Mesothelial cell of epicardium (in vitro differentiated cells): ENCODE measurements at places on chromosomes 1 and 21. TPM values are rescaled to one million over a fixed set of nuclear protein-coding genes. Genes with fewer than 3 reads are reported as not detected.

GPX7 gene
- total RNA-seq: 57.7 to 62.6 TPM (median 61.8 TPM) in 3 replicates

DNA sequence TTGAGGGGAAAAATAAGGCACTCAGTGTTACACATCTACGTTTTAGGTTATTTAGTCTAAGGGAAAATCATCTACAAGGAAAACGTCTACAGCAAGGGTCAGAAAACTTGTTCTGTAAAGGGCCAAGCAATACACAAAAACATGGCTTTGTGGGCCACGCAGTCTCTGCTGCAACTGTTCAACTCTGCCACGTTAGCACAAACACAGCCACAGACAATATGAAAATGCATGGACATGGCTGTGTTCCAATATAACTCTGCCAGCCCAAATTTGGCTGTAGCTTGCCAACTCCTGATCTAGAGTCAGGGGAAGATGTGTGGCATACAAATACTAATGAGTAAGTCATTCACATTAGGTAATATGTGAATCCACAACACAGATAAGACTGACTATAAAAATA lies 40.7 kb downstream of the COA6 start:
- H3K4me1 ChIP-seq: peaks cover 2% of the 10 kb centered on the region
- no peaks in the 10 kb centered on the region for H3K27me3 ChIP-seq
- DNase-seq: no peak
- H3K36me3 ChIP-seq: peaks cover 21% of the 10 kb centered on the region
- H3K27ac ChIP-seq: no peak overlapping the region

DNA sequence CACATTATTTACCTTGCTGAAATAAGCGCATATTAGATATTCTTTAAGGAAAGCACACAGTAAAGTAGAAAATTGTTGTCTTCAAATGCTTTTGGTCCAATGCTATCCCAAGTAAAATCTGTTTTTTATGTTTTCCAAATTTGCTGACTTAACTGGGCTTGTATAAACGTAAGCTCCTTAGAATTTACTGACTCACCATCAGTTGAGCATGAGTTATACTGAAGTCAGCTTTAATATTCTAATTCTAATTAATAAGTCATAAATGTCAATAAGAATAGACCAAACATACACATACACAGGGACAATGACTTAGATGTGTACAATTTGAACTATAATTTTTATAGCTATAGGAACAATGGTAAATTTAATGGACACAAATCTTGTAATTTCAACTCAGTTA lies 319.2 kb downstream of the TPR start:
- no peaks in the 10 kb centered on the region for H3K27me3 ChIP-seq
- H3K4me3 ChIP-seq: no peak overlapping the region
- H3K27ac ChIP-seq: no peak overlapping the region
- H3K4me1 ChIP-seq: no peaks in the 10 kb centered on the region
- peaks cover 8% of the 10 kb centered on the region for H3K36me3 ChIP-seq

- peak overlapping the region; percentile 39 for H3K4me3 ChIP-seq
- no peaks in the 10 kb centered on the region for H3K36me3 ChIP-seq
- peaks cover 39% of the 10 kb centered on the region for H3K4me1 ChIP-seq
- peak; percentile 47 for DNase-seq
Measured at GRCh38 chr1:47986761-47987200, 10.4 kb downstream of the TRABD2B start.

TNN gene
- total RNA-seq: 2.0 to 2.2 TPM (median 2.0 TPM) in 3 replicates

GRCh38 chr1:165351863-165352441 lies 4.6 kb downstream of the LMX1A start:
- peaks cover 98% of the 10 kb centered on the region for H3K27me3 ChIP-seq
- DNase-seq: no peak
- no peak overlapping the region for H3K27ac ChIP-seq

DNA sequence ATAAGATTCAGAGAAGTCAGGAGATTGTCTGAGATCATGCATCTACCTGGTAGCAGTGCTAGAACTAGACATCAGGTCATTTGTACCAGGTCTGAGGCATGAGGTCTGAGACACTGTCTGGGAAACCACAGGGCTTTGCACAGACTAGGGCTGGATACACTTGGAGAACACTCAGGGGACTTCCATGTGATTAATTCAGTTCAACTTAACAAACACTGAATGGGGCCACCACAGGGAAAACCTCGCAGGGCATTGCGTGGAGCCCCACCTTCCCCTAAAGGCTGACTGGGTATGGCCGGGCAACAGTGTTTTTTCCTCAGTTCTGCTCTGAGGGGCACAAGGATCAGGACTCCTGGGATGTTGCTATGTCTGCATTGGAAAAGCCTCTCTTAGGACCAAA lies 86.5 kb upstream of the WARS2 start:
- H3K4me3 ChIP-seq: no peak overlapping the region
- no peak for DNase-seq
- no peaks in the 10 kb centered on the region for H3K27me3 ChIP-seq
- no peaks in the 10 kb centered on the region for H3K36me3 ChIP-seq
- peaks cover 15% of the 10 kb centered on the region for H3K4me1 ChIP-seq

- H3K27me3 ChIP-seq: no peaks in the 10 kb centered on the region
- peaks cover 12% of the 10 kb centered on the region for H3K4me1 ChIP-seq
- H3K4me3 ChIP-seq: no peak overlapping the region
- H3K36me3 ChIP-seq: no peaks in the 10 kb centered on the region
- no peak for DNase-seq
Measured at GRCh38 chr1:184326278-184326677, 60.6 kb upstream of the C1orf21 start.

DNA sequence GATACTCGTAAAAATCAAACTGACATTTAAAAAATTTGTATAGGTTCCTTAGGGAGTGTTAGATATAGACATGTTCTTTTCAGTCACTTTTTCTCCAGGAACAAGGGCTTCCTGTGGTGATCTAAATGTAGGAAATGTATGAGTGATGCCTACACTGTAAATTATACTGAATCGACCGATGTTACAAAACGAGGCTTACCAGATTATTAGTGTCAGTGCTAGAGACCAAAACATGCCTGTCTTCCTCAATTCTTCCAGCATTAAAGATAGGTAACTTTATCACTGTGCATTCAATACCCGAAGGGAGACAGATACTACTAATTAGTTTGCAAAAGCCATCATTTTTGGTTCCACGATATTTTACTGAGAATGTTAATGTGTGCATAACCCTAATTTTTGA lies 86.1 kb downstream of the BRINP3 start:
- DNase-seq: no peak
- no peaks in the 10 kb centered on the region for H3K36me3 ChIP-seq
- H3K4me3 ChIP-seq: no peak overlapping the region
- H3K4me1 ChIP-seq: no peaks in the 10 kb centered on the region
- H3K27ac ChIP-seq: no peak overlapping the region

DNA sequence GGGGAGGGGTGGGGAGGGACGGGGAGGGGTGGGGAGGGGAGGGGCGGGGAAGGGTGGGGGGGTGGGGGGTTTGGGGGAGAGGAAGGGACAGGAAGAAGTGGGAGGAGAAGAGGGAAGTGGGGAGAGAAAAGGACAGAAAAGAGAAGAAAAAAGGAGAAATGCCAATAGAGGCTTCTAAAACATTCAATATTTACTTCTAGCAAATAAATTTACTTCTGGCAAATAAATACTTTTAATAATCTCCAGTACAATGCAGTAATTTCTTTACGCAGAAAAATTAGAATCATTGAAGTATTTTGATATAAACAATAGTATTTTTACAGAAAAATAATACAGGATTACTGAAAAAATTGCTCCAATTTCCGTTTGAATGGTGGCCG lies 9.4 kb upstream of the GPR161 start:
- no peak overlapping the region for H3K4me3 ChIP-seq
- no peak overlapping the region for H3K27ac ChIP-seq
- H3K36me3 ChIP-seq: no peaks in the 10 kb centered on the region
- H3K4me1 ChIP-seq: peaks cover 3% of the 10 kb centered on the region
